Stimulated activated CD4-positive, alpha-beta T cell treated with anti-CD3 and anti-CD28 coated beads, Interleukin-1b, Interleukin-23, amount 100 ng/mL, for 48 hours (primary cell): ENCODE measurements at places on chromosomes 11 and 22.
A peak's percentile ranks its signal among the peaks of the same experiment; 100 is the strongest.

DNA sequence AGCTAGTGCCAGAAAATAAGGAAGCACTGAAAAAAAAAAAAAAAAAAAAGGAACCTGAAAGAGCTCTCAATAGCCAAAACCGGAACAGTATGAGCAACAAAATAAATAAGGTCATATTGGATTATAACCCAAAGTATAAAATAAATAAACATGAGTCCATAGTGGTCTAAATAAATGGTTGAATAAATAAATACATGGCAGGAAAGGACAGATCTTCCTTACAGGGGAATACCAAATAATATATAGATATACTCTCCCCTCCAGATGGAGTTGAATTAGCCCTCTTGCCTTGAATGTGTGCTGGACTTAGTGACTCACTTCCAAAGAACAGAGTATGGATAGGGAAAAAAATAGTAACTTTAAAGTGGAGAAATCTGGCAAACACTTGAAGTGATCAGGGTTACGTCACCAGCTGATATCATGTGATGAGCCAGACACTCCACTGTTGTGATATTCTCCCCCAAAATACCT is 14.3 kb upstream of the ARRB1 start:
- DNase-seq: no peak

DNA sequence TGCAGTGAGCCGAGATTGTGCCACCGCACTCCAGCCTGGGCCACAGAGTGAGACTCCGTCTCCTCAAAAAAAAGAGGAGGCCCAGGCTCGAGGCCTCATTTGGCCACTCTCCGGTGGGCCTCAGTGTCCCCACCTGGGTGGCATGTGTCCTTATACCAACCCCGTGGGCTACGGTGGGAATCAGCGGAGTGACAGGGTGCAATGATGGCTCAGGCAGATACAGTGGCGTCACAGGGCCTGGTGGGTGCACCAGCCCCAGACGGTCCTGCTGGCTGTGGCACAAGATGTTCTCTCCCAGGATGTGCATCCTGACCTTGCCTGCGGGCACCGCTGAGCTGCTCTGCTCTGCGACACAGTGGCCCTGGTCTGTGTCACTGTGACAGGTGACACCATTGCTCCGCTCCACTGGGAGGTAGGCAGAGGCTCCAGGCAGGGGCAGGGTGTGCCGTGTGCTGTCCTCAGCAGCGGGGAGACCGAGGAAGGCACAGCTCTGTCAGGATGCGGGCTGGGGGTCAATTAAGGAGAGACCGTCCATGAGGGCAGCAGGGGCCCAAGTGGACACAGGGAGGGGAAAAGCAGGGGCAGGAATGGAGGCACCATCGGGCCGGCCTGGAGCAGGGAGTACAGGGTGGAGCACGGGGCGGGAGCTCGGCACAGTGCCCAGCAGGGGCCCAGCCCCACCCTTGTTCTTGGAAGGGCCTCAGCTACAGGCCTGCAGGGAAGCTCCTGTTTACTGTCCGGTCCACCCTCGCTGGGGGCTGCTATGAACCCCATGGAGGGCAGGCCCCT is 21.7 kb upstream of the TH start:
- no peak for DNase-seq

- no peak for DNase-seq
These were observed 128.2 kb downstream of the SLC17A6 start for GRCh38 chr11:22466351-22466750.

GRCh38 chr11:27401280-27401832 is 38.3 kb upstream of the CCDC34 start:
- no peak for DNase-seq

GRCh38 chr11:8332196-8332595 is 68.5 kb upstream of the LMO1 start:
- DNase-seq: no peak

GRCh38 chr11:122229481-122230384 is 113.7 kb upstream of the BLID start:
- DNase-seq: no peak

- DNase-seq: no peak
These were observed 891.3 kb downstream of the OPCML start for GRCh38 chr11:132640952-132641351.

DNA sequence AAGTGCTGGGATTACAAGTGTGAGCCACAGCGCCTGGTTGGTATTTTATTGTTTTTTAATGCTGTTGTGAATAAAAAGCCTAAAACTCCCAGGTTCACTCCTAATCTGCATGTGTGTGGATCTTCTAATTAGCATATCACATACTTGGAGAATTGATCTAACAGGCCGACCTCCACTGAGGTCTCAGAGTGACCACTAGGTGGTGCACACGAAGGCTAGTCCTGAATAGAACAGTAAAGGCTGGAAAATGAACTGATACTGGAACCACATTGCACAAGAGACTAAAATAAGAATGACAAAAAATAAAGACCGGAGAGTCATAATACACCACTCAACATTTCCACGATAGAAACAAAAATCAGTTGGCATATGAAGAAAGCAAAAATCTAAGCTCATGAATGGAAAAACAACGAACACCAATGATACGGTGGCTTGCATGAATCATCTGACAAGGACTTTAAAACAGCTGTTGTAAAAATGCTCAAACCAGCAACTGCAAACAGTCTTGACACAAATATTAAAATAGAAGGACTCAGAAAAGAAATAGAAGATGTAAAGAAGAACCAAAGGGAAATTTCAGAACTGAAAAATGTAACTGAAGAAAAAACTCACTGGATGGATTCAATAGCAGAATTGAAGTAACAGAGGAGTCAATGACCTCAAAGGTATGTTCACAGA is 19.2 kb downstream of the PIM3 start:
- DNase-seq: peak; percentile 66

GRCh38 chr11:134587345-134587744 is 175.3 kb upstream of the B3GAT1 start:
- no peak for DNase-seq

- DNase-seq: no peak
These were observed 72.1 kb upstream of the TENM4 start for GRCh38 chr11:79512706-79513469.

GRCh38 chr11:65553301-65554001 is 4.7 kb downstream of the LTBP3 start:
- DNase-seq: peak; percentile 70

- no peak for DNase-seq
These were observed 253.3 kb downstream of the BRD1 start for GRCh38 chr22:49574205-49574880.

- no peak for DNase-seq
These were observed 1.4 kb upstream of the KCNQ1OT1 start for GRCh38 chr11:2701230-2701629.

- no peak for DNase-seq
These were observed 138.8 kb upstream of the UBASH3B start for GRCh38 chr11:122516686-122517085.

DNA sequence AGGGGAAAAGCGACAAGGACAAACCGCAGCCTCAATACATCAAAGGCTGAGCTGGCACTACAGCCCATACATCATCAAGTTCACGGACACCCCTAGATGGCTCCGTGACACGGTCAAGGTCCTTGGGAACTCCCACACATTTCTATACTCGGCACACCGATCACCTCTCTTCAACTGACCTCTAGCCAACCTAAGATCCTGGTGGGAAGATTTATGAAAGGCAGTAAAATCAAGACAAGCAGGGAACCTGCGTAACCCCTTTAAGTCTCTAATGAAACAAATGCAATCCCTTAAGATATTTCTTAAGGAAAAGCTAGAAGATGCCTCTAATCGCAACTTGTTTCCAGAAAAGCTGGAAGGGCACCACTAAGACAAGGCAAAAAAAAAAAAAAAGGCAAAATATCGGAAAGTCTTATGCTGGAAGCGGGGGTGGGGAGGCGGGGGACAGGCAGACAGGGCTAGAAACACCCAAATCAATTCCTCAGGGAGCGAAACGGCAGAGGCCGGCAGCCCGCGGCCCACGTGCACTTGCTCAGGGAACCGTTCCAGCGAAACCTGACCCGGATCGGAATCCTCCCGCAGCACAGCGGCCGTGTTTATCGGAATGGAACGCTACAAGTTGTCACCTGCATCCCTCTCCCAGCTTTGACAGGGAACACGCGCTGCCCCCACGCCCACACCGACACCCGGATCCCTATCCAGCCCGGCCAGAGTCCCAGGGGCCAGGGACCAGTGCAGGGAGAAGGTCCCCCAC is 1.4 kb downstream of the ARHGAP20 start:
- no peak for DNase-seq

GRCh38 chr11:105929084-105929955 is 92.7 kb downstream of the MSANTD4 start:
- no peak for DNase-seq

- DNase-seq: no peak
These were observed 26.2 kb downstream of the SBF2 start for GRCh38 chr11:10267821-10268220.

GRCh38 chr11:33769542-33769941 is 4.8 kb downstream of the FBXO3 start:
- DNase-seq: no peak

- DNase-seq: no peak
These were observed 12.0 kb upstream of the ANO3 start for GRCh38 chr11:26319906-26320305.

DNA sequence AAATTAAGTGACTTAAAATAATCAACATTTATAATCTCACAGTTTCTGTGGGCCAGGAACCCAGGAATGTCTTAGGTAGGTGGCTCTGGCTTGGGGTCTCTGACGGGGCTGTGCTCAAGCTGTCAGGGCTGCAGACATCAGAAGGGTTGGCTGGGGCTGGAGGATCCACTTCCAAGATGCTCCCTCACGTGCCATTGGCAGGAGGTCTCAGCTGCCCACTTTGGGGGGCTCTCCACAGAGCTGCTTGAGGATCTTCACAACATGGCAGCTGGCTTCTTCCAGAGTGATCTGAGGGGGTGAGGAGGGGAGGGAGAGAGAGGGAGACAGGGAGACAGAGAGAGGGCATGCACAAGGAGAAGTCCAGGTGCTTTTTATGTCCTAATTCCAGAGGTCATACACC is 18.1 kb downstream of the SLC2A11 start:
- no peak for DNase-seq

GRCh38 chr11:14722496-14722895 is 78.9 kb downstream of the PDE3B start:
- DNase-seq: no peak

GRCh38 chr11:2120359-2121100 is 18.7 kb downstream of the IGF2 start:
- no peak for DNase-seq

DNA sequence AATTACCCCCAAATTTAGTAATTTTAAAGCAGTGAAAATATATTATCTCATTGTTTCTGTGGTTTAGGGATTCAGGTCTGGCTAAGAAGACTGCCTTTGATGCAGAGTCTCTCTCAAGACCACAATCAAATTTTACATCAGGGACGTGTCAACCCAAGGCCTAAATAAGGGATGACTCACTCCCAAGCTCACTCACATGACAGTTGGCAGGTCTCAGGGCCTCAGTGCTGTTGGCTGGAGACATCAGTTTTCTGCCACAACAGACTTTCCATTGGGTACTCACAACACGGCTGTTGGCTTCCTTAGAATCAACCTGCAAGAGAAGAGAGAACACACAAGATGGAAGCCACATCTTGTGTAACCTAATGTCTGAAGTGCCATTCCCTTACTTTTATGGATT is 377.3 kb downstream of the FAM181B start:
- no peak for DNase-seq

GRCh38 chr22:46113910-46114517 is 36.3 kb upstream of the PPARA start:
- no peak for DNase-seq

DNA sequence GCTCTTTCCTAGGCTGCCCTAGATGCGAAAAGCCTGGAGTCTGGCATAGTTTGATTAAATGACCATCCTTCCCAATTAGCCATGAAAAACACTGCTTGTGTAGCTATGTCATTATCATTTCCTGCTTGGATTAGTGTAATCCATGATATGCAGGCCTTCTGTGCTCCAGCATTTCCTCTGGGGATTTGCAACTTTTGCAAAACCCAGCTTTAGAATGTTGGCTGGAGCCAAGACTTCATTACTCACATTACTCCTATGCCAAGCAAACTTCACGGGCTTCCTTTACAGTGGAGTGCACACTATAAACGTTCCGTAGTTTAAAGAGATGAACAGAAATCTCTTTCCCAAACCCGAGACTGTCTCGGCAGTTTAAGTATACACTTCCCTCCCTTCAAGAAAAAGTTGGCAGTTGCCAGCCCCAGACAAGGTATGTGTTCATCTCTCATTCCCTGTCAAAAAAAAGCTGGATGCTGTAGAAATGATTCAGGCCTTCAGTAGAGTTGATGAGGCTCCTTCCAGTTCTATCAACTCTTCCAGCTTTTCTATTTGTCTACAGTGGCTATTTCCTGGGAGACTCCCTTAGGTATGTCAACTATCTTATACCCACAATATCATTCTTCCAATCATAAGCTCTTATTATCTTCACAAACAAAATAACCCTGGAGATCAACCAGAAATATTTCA is 180.0 kb downstream of the MAML2 start:
- DNase-seq: no peak

DNA sequence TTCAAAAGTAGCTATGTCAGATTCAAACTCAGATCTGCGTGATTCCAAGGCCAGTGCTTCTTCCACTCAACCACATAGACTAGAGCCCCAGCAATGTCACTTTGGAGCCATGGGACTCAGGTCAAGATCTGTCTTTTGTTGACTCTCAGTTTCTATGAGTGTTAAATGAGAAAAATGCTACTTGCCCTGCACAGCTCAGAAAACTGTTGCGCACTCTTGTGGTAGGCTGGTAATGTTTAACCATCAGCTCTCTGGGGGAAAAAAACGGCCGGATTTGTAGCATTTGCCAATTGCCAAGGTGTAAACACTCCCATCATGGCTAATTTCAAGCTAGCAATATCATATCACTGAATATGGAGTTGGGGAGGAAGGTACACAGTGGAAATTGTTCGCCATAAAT is 328.1 kb upstream of the SYN3 start:
- no peak for DNase-seq

DNA sequence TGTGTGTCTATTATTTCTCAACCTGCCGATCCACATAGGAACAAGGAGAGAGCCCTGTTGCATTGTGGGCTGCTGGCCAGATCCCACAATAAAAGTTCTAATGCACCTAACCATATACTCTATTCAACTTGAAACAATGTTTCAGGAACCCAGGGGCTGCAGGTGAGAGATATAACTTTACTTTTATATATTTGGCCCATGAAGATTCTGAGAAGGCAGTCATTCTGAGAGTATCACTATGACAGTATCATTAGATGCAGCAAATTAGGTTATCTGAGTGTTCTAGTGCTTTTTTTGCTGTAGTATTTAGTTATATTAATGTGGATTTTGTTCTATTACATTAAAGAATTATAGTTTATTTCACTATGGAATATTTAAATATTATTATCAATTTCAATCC is 655.1 kb upstream of the ARHGAP42 start:
- no peak for DNase-seq
